Thoracic aorta (tissue), 2 donors: ENCODE measurements at places on chromosomes 4 and X. TPM values are rescaled to one million over a fixed set of nuclear protein-coding genes. Genes with fewer than 3 reads are reported as not detected.

Gene NDST4
- total RNA-seq = not detected

Gene SPINK2
- not detected for total RNA-seq

Gene FRMPD3
- total RNA-seq = 0.92 TPM

Gene SERTM2
- not detected for total RNA-seq

Gene RGS12
- total RNA-seq = 43.6 TPM

Gene SLC9B1
- not detected for total RNA-seq

DNA sequence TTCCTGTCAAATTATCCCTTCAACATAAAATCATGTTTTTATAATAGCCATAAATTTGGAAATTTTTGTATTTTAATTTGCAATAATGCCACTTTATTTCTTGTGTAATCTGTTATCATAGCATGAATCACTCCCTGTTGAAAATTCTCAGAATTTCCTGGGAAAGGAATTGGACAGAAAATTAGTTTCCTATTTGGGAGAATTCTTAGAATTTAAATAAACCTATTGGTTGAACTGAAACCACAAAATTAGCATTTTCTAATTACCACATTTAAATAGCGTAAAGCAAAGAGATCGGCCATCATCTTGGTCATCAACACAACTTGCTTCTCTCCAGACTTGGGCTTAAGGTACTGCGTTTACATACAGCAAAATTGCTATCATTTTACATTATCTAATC lies at the start of gene CSN1S1:
Gene CSN1S1 (plus strand): TSS at position 301 of the 400 bp plus-strand sequence. CDS start 1,488 bp downstream, outside the sequence.
- no peaks in the 10 kb centered on the region for H3K4me1 ChIP-seq
- no peak within 1 kb of the TSS for H3K27ac ChIP-seq
- H3K4me3 ChIP-seq = no peak within 1 kb of the TSS

DNA sequence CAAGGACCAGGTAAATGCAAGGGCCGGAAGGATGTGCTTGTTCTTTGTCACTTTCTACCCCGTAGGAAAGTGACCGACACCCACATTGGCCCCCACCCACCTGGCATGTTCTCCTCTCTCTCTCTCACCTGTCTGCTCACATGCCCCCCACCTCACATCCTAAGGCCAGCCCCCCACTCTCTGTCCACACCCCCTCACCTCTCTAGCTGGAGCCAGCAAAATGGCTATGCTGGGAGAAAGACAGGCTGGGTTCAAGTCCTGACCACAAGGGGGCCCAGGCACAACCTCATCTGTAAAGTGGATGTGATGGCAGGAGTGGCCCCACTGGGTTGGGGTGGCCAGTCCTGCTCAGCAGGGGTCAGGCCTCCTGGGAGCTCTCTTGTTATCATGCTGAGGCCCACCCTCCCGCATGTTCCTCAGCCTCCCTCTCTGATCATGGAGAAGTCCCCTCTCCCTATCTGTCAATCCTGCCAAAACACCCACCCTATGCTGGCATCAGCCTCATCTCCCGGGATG lies 1.7 kb upstream of the PPP2R2C start:
- no peak for DNase-seq
- H3K27ac ChIP-seq = no peak overlapping the region
- peaks cover 18% of the 10 kb centered on the region for H3K4me1 ChIP-seq
- no peaks in the 10 kb centered on the region for H3K27me3 ChIP-seq
- H3K4me3 ChIP-seq = no peak overlapping the region

GRCh38 chr4:92241094-92241493 lies 62.7 kb upstream of the GRID2 start:
- no peaks in the 10 kb centered on the region for H3K36me3 ChIP-seq
- no peak for DNase-seq
- H3K4me3 ChIP-seq = no peak overlapping the region
- H3K4me1 ChIP-seq = no peaks in the 10 kb centered on the region
- H3K27me3 ChIP-seq = no peaks in the 10 kb centered on the region

- no peak overlapping the region for H3K27ac ChIP-seq
- H3K36me3 ChIP-seq = no peaks in the 10 kb centered on the region
- H3K4me3 ChIP-seq = no peak overlapping the region
- DNase-seq = no peak
These were observed 23.3 kb upstream of the MAGEA4 start for GRCh38 chrX:151889421-151889820.

DNA sequence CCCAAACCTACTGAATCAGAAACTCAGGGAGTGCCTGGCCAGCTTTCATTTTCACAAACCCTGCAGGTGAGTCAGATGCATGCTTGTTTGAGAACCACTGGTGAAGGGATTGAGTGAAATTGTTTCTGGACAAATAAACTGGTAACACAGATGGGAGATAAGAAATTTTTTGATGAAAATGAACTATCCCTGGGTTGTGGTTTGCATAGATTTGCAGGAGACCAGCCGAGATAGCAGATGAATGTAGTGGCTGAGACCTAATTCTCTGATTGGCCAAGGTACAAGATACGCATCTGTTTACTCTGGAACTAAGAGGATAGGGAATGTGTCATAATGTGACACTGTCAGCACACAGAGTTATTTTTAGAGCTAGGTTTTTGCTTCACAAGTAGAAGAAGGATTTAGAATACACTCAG lies 117.8 kb upstream of the NOCT start:
- no peaks in the 10 kb centered on the region for H3K4me1 ChIP-seq
- no peak overlapping the region for H3K4me3 ChIP-seq
- H3K36me3 ChIP-seq = no peaks in the 10 kb centered on the region
- H3K27ac ChIP-seq = no peak overlapping the region

- no peak overlapping the region for H3K27ac ChIP-seq
- H3K27me3 ChIP-seq = no peaks in the 10 kb centered on the region
- no peak for DNase-seq
- H3K4me1 ChIP-seq = peaks cover 3% of the 10 kb centered on the region
These were observed 211.8 kb upstream of the PSAPL1 start for GRCh38 chr4:7646384-7647061.

GRCh38 chrX:45621376-45622041 lies 420.8 kb upstream of the DIPK2B start:
- H3K4me1 ChIP-seq = peaks cover 15% of the 10 kb centered on the region
- no peak for DNase-seq
- peak overlapping the region; percentile 90 for H3K27ac ChIP-seq

DNA sequence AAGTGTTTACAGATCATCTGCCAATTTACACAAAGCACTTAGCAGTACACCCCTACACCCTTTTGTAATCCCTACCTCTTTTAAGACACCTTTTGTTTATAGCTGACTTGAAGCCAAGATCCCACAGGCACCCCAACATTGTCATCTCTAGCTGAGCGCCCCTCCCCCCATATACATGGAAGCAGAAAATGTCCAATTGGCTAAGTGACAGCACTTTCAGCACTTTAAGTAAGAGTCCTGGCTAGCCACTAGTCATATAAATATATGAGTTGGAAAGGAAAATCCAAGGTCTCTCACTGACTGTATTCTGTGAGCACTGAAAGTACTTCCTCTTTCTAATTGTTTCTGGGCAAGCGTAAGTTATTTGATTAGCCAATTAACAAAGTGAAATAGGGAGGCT lies 108.2 kb downstream of the NSUN7 start:
- no peak overlapping the region for H3K4me3 ChIP-seq
- H3K27ac ChIP-seq = no peak overlapping the region
- DNase-seq = no peak
- H3K4me1 ChIP-seq = peaks cover 21% of the 10 kb centered on the region
- H3K36me3 ChIP-seq = no peaks in the 10 kb centered on the region
- H3K27me3 ChIP-seq = no peaks in the 10 kb centered on the region

DNA sequence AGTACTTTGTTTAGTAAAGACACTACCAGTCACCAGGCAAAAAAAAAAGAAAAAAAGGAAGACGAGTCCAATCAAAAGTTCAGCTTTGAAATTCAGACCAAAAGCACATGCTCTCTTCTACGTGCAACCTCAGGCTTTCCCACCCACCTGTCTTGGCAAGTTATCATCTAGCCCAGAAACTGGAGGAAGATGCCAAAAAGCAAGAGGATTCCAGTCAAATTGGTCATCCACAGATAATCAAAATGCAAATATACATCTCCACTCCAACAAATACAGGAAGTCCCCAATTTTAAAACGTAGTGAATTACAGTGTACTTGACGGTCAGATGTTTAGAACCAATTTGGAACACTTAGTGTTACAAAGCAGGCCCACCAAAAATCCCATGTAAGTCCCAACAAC lies 96.5 kb downstream of the PALLD start:
- no peaks in the 10 kb centered on the region for H3K4me1 ChIP-seq
- no peak for DNase-seq
- no peak overlapping the region for H3K27ac ChIP-seq

- no peak overlapping the region for H3K4me3 ChIP-seq
- peak overlapping the region; percentile 15 for H3K27ac ChIP-seq
- no peaks in the 10 kb centered on the region for H3K27me3 ChIP-seq
- no peak for DNase-seq
- H3K4me1 ChIP-seq = peaks cover 9% of the 10 kb centered on the region
- no peaks in the 10 kb centered on the region for H3K36me3 ChIP-seq
These were observed 145.1 kb downstream of the PRDM5 start for GRCh38 chr4:120777459-120777858.

GRCh38 chrX:6149060-6149872 lies 79.4 kb downstream of the NLGN4X start:
- no peaks in the 10 kb centered on the region for H3K4me1 ChIP-seq
- H3K27me3 ChIP-seq = no peaks in the 10 kb centered on the region
- H3K27ac ChIP-seq = no peak overlapping the region
- H3K36me3 ChIP-seq = no peaks in the 10 kb centered on the region
- DNase-seq = no peak
